AG10803 (cell line): ENCODE measurements at places on chromosomes 7 and 10.

- DNase-seq, result no peak
Observed at GRCh38 chr10:100687143-100688003, 58.0 kb upstream of the PAX2 start.

DNA sequence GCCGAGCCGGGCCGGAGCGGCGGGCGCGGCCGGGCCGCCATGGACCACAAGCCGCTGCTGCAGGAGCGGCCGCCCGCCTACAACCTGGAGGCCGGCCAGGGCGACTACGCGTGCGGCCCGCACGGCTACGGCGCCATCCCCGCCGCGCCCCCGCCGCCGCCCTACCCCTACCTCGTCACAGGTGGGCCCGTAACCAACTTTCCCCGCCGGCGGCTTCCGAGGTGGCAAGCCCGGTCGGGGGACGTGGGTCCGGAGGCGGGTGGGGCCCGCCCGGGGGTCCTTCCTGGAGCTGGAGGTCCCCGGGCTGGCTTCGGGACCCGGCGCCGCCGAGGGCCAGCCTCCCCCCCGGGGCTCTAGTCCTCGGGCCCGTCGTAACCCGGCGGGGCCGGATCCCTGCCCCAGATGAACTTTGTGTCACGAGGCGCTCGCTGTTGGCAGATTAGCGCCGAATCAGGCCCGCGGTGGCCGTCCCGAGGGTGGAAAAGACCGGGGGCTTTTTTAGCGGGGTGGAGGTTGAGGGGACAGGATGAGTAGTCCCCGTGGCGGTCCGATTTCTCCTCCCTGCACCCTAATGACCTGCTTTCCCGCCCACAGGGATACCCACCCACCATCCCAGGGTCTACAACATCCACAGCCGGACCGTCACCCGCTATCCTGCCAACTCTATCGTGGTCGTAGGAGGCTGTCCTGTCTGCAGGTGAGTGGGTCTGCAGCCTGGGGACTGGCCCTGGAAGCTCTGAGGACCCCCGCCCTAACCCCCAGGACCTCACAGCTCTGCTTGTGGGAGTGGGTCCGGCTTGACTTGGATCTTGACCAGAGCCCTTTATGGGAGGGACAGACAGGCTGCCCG is 496 bp downstream of the BRI3 start:
- no peak for DNase-seq

GRCh38 chr10:97508342-97508741 is 9.6 kb downstream of the UBTD1 start:
- DNase-seq, result peak; percentile 54

- DNase-seq, result no peak
Observed at GRCh38 chr7:95240921-95241320, 83.4 kb downstream of the PON1 start.

DNA sequence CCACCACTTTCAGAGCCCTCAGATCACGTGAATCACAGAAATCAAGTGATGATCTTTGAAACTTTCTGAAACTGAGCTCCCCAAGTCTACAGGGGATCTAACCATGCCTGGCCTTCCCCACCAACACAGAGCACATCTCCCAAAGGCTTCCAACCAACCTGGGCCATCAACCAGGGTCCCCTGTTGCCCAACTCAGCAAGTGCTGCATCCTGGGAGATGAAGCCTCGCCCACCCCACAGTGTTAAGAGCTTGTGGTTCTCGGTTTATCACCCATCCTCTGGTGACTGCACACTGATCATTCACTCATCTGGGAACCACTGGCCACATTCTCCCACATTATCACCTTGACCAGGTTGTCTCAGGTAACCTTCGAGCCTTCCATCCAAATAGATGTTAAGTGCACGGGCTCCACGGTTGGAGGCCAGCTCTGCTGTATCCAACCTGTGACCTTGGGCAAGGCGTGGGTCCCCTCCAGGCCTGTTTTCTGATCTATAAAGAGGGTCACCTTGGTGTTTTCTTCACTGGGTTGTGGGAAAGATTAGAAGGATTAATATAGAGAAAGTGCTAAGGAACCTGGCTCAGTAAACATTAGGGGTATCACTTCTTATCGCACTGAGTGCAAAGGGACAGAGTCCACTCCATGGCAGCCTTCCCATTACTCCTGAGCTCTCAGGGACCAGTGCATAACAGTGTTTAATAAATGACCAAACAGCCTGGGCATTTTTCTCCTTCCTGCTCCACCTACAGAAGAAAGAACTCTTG is 3.6 kb downstream of the ZNF488 start:
- DNase-seq, result no peak

- peak; percentile 80 for DNase-seq
Observed at GRCh38 chr7:1290679-1291356, 58.1 kb downstream of the UNCX start.

- peak; percentile 30 for DNase-seq
Observed at GRCh38 chr10:35041502-35041879, 48.6 kb downstream of the CUL2 start.

GRCh38 chr10:112972606-112973005 is 22.6 kb downstream of the TCF7L2 start:
- DNase-seq, result no peak

DNA sequence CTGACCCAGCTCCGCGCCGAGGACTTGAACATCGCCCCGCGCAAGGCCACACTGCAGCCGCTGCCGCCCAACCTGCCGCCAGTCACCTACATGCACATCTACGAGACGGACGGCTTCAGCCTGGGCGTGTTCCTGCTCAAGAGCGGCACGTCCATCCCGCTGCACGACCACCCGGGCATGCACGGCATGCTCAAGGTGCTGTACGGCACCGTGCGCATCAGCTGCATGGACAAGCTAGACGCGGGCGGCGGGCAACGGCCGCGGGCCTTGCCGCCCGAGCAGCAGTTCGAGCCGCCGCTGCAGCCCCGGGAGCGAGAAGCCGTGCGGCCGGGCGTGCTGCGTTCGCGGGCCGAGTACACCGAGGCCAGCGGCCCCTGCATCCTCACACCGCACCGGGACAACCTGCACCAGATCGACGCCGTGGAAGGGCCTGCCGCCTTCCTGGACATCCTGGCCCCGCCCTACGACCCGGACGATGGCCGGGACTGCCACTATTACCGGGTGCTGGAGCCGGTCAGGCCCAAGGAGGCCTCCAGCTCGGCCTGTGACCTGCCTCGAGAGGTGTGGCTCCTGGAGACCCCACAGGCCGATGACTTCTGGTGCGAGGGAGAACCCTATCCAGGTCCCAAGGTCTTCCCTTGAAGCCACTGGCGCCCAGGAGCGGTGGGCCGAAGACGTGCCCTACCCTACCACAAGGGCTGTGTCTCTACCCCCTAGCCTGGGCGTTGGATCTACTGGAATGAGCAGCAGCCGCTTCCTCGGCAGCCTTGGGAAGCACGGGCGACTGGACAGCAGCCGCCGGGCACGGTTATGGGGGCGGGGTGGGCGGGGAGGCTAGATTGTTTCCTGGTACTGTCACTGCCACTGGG is 945 bp downstream of the ADO start:
- DNase-seq, result peak; percentile 56

DNA sequence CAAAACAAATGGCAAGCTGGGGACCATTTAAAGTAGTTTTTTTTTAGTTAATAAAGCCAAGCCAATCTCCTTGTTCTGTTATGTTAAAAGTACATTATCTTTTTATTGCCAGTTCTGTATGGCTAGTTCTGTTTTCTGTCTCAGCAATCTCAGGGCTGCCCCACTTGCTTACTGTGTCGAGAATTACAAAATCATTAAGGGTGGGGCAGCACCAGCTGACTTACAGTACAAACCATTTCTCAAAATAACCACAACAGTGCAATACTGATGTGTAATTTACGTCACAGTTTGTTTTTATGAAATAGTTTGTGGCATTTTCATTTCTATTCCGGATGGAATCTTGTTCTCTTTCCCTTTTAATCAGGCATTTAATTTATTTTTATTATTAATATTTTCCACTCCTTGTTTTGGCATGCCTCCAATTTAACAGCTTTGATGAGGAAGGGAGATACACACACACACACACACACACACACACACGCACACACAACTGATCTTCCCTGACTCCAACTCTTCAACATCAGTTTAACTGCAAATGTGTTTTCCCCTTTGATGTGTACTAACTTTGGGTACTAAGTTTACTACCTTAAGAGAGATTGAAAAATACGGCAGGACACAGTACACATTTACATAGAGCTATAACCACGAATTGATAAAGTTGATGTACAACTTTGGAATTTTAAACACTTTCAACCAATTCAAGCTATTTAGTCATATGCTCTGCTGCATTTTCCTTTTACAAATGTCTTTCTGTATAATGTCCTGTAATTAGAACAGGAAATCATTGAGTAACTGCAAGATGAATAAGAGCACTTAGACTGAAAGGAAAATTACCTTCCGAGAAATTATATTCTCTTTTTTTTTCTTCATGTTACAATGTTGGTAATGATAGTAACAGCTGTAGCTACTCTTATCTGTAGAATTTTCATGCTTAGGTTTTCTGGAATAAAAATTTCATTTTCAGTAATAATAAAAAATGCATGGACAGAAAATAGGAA is 91.5 kb downstream of the ARID5B start:
- DNase-seq, result peak; percentile 97

DNA sequence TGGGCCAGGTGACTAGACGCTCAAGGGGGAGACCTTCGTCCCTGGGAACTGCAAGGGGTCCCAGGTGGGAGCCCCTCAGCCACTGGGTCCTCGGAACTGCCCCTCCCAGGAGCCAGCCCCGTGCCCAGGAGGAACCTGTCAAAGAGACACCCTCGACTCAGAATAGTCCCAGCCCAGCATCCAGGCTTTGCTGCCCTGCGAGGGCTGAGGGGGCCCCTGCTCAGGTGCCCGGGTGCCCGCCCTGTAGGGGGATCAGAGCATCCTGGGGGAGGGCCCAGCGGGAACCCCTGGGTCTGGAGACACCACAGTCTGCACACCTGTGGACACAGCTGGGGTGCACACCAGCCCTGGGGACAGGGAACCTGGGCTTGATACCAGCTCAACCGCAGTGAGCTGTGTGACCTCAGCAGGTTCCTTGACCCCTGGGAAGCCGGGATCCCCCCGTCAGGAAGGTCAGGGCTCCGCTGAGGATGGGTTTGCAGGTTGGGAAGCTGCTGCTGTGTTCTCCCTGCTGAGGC is 407 bp downstream of the ELN start:
- no peak for DNase-seq

GRCh38 chr7:105319578-105319977 is 69.1 kb downstream of the SRPK2 start:
- no peak for DNase-seq

GRCh38 chr10:178208-178607 is 43.0 kb downstream of the ZMYND11 start:
- peak; percentile 64 for DNase-seq
